ENCODE measurements at places on chromosomes 2 and 18.
A peak's percentile ranks its signal among the peaks of the same experiment; 100 is the strongest.

GRCh38 chr2:38572167-38572566, 30.6 kb downstream of the HNRNPLL start:
- peak; percentile 59 for ATAC-seq
- H3K27me3 ChIP-seq = no peaks in the 10 kb centered on the region
- peak overlapping the region; percentile 44 for H3K4me3 ChIP-seq
- peaks cover 98% of the 10 kb centered on the region for H3K36me3 ChIP-seq
- peak overlapping the region; percentile 61 for H3K27ac ChIP-seq

DNA sequence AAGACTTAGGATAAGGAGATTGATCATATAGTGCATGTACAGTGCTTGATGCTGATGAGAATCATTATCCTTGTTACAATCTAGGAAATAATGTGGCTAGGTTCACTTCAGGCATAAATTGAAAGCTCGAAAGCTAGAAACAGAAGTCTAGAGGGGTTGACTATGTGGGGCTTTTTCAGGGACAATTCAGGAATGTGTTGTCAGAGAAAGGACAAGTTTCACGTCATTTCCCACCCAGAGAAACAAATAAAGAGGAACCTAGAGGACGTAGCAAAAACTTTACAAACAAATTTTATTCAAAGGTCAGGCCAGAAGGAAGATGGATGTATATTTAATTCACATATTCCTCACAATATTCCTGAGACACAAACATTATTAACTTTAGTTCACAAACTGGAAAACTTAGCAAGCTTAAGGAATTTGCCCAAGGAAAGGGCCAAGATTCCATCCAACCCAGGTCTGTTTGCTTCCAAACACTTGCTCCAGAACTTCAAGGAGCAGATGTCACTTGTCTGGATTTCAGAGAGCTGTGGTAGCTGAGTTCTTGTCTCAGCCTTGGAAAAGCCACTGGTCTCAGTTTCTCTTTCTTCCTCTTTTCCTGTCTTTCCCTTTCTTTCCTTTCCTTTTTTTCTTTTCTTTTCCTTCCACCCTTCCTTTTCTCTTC, 7.4 kb downstream of the CYRIA start:
- no peaks in the 10 kb centered on the region for H3K4me1 ChIP-seq
- peaks cover 30% of the 10 kb centered on the region for H3K27me3 ChIP-seq
- H3K27ac ChIP-seq = no peak overlapping the region

DNA sequence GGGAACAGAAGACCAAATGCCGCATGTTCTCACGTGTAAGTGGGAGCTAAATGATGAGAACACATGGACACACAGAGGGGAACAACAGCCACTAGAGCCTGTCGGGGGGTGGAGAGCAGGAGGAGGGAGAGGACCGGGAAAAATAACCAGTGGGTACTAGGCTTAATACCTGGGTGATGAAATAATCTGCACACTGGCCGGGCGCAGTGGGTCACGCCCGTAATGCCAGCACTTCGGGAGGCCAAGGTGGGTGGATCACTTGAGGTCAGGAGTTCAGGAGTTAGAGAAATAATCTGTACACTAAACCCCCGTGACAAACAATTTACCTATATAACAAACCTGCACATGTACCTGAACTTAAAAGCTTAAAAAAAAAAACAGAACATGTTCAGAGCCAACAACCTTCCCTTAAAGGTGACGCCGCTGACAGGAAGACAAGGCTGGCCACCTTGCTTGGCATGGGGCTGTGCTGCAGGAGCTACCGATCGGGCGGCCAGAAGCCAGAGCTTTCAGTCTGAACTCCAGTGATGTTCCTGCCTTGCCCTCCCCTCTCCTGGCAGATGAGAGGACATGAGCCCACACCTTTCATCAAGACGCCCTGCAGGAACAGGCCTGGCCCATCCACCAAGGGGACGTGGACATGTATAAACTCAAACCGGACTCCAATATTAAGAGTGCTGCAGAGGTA, 11.2 kb downstream of the SLC66A2 start:
- H3K36me3 ChIP-seq = peaks cover 62% of the 10 kb centered on the region
- no peak overlapping the region for H3K4me3 ChIP-seq
- no peaks in the 10 kb centered on the region for H3K27me3 ChIP-seq
- H3K27ac ChIP-seq = no peak overlapping the region
- peaks cover 15% of the 10 kb centered on the region for H3K4me1 ChIP-seq

GRCh38 chr18:3691705-3692104, 241.7 kb downstream of the TGIF1 start:
- ATAC-seq = no peak
- H3K27ac ChIP-seq = no peak overlapping the region
- H3K4me1 ChIP-seq = no peaks in the 10 kb centered on the region
- no peak overlapping the region for H3K4me3 ChIP-seq
- no peaks in the 10 kb centered on the region for H3K27me3 ChIP-seq
- no peaks in the 10 kb centered on the region for H3K36me3 ChIP-seq

DNA sequence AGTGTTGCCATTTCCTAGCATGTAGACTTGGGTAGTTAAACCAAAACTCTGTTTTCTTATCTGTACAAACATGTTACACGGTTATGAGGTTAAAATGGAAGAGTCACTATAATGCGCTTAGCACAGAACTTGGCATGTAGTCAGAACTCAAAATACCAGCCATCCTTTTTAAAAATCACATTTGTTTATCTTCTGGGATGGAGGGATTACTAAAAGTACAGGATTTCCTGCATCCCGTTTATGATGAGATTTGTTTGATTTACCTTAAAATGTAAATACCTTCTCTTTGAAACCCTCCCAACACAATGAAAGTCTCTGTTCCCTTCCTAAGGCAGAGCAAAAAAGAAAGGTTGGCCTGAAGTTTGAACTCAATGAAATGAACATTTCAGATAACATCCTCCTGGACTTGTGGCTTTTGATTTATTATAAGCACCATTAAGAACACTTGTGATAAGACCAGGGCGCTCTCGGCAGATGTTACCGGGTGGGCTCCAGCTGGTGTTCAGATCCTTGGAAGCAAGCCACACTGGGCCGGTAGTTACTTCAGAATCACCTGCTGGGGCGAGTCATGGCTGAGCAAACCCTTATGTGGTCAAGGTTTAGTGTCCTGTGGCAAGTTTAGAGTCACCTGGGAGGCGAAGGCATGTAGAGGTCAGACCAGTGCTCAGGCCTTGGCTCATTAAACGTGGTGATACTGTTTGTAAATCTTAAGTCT, 105.7 kb downstream of the MGAT5 start:
- no peaks in the 10 kb centered on the region for H3K27me3 ChIP-seq
- H3K4me3 ChIP-seq = no peak overlapping the region
- H3K4me1 ChIP-seq = peaks cover 5% of the 10 kb centered on the region
- H3K36me3 ChIP-seq = peaks cover 98% of the 10 kb centered on the region
- H3K27ac ChIP-seq = no peak overlapping the region
- ATAC-seq = no peak

- H3K27me3 ChIP-seq = no peaks in the 10 kb centered on the region
- H3K4me1 ChIP-seq = peaks cover 33% of the 10 kb centered on the region
- peak overlapping the region; percentile 85 for H3K27ac ChIP-seq
- peak overlapping the region; percentile 99 for H3K4me3 ChIP-seq
Observed at GRCh38 chr2:219178377-219179175, 501 bp downstream of the RETREG2 start.

DNA sequence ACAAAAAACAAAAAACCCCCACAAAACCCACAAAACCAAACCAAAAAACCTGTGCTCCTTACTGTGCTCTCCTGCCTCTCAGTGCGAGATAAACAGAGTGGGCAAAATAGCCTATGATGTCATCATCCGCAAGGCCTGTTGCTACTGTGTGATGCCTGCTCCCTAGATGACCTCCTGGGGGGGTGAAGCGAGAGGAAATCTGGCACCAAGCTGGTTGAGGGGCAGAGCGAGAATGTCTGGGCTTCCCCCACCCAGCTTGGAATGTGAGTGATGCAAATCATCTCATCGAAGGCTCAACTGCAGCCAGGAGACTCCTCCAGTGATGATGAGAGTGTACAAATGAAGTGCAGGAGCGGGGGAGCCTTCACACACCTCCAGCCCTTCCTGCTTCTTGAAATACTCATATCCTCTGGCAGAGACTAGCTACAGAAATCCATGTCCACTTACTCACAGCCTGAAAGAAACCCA, 57.7 kb upstream of the MAP4K3 start:
- H3K36me3 ChIP-seq = peaks cover 6% of the 10 kb centered on the region
- peaks cover 12% of the 10 kb centered on the region for H3K27me3 ChIP-seq
- ATAC-seq = peak; percentile 49
- peak overlapping the region; percentile 83 for H3K27ac ChIP-seq

DNA sequence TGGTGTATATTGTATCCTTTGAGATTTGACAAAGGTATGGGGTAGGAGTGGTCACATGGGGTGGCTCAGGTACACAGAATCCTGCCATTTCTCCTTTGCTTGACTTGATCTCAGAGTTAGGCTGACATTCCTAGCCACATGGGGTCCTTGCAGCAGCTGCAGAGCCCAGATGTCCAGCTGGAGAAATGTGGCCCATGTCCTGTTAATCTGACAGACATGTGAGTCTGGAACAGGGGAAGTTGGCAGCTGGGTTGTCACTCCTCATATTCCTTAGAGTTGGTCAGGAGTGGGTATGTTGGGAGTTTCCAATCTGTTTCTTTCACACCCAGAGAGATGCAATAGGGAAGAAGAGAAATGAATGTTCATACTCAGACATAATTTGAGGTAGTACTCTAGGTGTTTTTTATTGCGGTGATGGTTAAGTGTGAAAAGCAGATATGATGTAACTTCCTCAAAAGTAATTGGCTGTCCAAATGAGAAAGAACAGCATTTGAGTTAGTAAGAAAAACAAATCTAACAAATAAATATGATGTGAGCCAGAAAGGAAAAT, 402.6 kb upstream of the MEIS1 start:
- H3K4me3 ChIP-seq = no peak overlapping the region
- H3K27ac ChIP-seq = no peak overlapping the region
- no peak for ATAC-seq
- no peaks in the 10 kb centered on the region for H3K4me1 ChIP-seq

GRCh38 chr2:138030459-138030858, 66.2 kb downstream of the HNMT start:
- no peaks in the 10 kb centered on the region for H3K4me1 ChIP-seq
- H3K27ac ChIP-seq = no peak overlapping the region
- peak; percentile 39 for ATAC-seq

GRCh38 chr2:223260681-223261080, 208.7 kb downstream of the KCNE4 start:
- H3K4me1 ChIP-seq = no peaks in the 10 kb centered on the region
- no peak for ATAC-seq
- H3K27ac ChIP-seq = no peak overlapping the region
- H3K27me3 ChIP-seq = no peaks in the 10 kb centered on the region

DNA sequence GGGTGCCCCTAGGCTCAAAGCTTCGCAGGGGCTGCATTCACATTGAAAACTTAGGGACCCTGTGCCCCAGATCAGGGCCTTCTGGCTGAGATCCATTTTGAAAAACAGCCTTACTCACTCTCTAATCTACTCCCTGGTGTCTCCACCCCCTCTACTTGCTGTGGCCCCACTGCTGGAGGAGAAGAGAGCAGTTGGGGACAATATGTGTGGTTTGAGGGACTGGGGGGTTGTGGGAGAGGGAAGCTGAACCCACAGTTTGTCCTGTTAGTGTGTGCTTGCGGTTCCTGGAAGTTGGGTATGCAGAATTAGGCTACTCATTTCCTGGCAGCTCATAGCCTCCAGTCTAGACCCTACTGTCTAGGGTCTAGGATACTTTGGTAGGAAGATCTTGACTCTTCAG, 211.4 kb downstream of the PRKCE start:
- peaks cover 20% of the 10 kb centered on the region for H3K4me1 ChIP-seq
- peak; percentile 56 for ATAC-seq
- H3K27me3 ChIP-seq = no peaks in the 10 kb centered on the region
- H3K36me3 ChIP-seq = no peaks in the 10 kb centered on the region
- H3K4me3 ChIP-seq = peak overlapping the region; percentile 11

DNA sequence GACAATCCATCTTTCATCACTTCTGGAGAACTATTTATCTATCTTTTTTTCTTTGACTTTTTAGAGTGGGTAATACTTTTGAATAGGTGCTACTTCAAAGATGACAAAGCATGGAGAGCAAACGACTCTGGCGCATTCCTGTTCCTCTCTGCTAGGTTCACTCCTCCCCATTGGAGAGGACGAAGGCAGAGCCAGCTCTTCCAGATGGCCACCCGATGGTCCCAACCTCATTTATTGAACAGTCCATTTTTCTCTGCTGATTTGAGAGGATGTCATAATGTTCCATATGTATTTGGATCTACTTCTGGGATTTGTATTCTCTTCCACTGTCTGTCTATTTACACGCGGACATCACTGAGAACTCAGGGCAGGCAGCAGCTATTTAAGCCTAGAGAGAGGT, 284.3 kb upstream of the CXCR4 start:
- no peak overlapping the region for H3K27ac ChIP-seq
- H3K4me3 ChIP-seq = no peak overlapping the region
- H3K27me3 ChIP-seq = peaks cover 38% of the 10 kb centered on the region

DNA sequence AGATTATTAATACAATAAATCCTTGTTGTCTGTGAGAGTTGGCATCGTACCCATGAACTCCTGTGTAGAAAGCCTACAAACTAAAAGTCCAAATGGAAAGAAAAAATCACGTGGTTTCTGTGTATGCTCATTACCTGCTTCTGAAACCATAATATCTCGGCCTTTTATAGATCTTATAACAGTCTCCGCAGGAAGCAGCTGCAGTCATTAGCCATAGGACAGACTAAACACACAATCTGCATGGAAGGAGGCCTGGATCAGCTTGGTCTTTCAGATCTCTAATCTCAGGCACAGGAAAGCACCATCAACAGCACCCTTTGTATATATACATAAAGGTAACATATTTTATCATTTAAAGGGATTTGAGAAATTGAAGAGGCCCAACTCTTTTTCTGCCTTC, 508.9 kb upstream of the TCF4 start:
- no peaks in the 10 kb centered on the region for H3K27me3 ChIP-seq
- H3K4me3 ChIP-seq = no peak overlapping the region
- H3K4me1 ChIP-seq = no peaks in the 10 kb centered on the region
- no peaks in the 10 kb centered on the region for H3K36me3 ChIP-seq

GRCh38 chr2:74436848-74437695, 4.7 kb downstream of the RTKN start:
- no peak overlapping the region for H3K4me3 ChIP-seq
- ATAC-seq = no peak
- H3K36me3 ChIP-seq = no peaks in the 10 kb centered on the region

DNA sequence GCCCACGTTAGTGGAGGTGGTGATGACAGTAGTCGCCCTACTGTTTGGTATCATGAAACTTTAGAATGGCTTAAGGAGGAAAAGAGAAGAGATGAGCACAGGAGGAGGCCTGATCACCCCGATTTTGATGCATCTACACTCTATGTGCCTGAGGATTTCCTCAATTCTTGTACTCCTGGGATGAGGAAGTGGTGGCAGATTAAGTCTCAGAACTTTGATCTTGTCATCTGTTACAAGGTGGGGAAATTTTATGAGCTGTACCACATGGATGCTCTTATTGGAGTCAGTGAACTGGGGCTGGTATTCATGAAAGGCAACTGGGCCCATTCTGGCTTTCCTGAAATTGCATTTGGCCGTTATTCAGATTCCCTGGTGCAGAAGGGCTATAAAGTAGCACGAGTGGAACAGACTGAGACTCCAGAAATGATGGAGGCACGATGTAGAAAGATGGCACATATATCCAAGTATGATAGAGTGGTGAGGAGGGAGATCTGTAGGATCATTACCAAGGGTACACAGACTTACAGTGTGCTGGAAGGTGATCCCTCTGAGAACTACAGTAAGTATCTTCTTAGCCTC, 16.2 kb downstream of the MSH6 start:
- H3K36me3 ChIP-seq = peaks cover 100% of the 10 kb centered on the region
- peaks cover 5% of the 10 kb centered on the region for H3K4me1 ChIP-seq
- H3K27me3 ChIP-seq = no peaks in the 10 kb centered on the region
- no peak for ATAC-seq
- H3K4me3 ChIP-seq = no peak overlapping the region

- no peaks in the 10 kb centered on the region for H3K36me3 ChIP-seq
- ATAC-seq = no peak
- no peaks in the 10 kb centered on the region for H3K4me1 ChIP-seq
- no peak overlapping the region for H3K4me3 ChIP-seq
- H3K27me3 ChIP-seq = no peaks in the 10 kb centered on the region
Observed at GRCh38 chr2:16266571-16266970, 326.2 kb downstream of the MYCN start.

Measured in activated T-helper 17 cell treated with anti-CD3 and anti-CD28 coated beads, Interleukin-2, amount 50 U/mL, for 72 hours (primary cell).